ENCODE measurements at places on chromosomes 4 and X. TPM values are rescaled to one million over a fixed set of nuclear protein-coding genes. Genes with fewer than 3 reads are reported as not detected.

Gene XAGE2
- not detected for total RNA-seq

Gene HTR2C
- total RNA-seq = not detected

Gene PITX2
- 22.5 TPM for total RNA-seq

Gene NEXMIF
- under 0.01 TPM for total RNA-seq

Measured in pericardium fibroblast (primary cell).